ENCODE measurements at places on chromosomes 11 and 22.
A peak's percentile ranks its signal among the peaks of the same experiment; 100 is the strongest.

DNA sequence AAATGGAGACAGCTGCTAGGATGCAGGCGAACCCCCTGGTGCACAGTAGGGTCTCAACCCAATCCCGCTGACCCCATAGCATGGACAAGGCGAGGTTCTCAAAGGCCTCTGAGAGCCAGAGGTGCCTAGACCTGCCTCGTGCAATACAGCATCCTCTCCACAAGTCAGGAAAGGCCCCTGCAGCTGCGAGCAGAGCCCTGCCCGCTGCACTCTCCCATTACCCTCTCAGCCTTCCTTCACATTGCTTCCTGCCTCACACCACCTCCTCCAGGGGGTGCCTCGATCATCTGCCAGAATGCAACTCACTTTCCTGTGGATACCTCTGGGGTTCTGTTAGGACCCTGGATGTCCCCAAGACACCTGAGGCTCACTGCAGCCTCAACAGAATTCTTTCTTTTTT is 42.8 kb upstream of the TCF20 start:
- no peak for DNase-seq

DNA sequence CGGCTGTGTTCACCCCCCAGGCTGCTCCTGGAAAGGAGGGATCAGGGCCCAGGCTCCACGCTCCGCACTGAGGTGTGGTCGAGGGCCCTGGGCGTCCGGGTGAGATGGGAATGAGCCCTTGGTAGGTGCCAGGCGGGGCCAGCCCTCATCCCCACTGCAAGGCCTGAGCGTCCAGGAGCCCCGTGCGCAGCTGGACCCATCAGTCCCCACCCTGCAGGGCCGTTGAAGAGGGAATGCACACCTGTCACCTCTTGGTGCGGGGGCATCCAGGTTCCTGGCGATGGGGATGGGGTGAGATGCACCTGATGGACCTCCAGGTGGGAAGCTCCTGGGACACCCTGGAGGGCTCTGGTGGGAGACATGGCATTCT is 72.2 kb downstream of the KCNQ1 start:
- no peak for DNase-seq

DNA sequence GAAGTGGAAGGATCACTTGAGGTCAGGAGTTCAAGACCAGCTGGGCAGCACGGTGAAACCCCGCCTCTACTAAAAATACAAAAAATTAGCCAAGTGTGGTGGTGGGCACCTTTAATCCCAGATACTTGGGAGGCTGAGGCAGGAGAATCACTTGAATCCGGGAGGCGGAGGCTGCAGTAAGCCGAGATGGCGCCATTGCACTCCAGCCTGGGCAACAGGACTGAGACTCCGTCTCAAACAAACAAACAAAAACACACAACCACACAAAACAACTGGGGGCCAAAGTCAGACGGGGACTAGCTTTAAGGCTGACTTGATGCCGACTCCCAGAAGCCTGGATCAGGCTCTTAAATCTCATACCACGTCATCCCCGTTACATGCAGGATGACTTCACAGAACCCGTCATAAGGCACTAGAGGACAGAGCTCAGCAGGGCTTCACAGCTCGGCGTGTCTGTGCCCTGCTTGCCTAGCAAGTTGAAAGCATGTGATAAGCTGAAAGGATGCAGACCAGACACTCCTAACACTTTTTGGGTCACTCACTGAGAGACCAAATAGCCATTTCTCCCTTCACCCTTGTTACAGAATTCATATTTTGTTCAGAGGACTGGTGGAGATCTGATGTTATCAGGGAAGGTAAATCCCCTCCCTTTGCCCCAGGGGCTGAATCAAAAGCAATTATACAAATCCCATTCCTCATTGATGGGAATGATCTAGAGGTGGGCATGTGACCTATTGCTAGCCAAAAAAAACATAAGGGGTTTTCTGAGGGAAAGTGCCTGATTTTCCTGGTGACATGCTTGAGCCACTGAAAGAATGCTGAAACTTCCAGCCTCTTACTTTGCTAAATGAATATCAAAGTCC is 65.4 kb downstream of the GAB2 start:
- no peak for DNase-seq

- DNase-seq = no peak
These were observed 4.8 kb upstream of the C11orf97 start for GRCh38 chr11:94507485-94507884.

- no peak for DNase-seq
These were observed 46.9 kb downstream of the CELSR1 start for GRCh38 chr22:46490538-46490937.

DNA sequence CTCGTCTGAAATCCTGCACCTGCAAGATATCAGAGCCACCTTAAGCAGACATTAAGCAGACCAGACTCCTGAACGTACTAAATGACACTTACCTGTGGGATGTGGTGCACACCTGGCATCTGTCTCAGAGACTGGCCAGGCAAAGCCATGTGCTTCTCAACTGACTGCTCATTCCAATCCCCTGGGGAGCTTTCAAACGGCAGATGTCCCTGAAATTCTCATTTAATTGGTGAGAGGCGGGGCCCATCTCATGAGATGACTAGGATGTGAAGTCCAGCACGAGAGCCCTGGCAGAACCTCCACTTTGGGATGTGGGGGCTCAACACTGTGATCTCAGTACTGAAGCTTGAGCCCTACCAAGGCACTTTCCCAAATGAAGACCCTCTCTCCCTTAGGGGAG is 84.9 kb upstream of the HMGXB4 start:
- DNase-seq = no peak

DNA sequence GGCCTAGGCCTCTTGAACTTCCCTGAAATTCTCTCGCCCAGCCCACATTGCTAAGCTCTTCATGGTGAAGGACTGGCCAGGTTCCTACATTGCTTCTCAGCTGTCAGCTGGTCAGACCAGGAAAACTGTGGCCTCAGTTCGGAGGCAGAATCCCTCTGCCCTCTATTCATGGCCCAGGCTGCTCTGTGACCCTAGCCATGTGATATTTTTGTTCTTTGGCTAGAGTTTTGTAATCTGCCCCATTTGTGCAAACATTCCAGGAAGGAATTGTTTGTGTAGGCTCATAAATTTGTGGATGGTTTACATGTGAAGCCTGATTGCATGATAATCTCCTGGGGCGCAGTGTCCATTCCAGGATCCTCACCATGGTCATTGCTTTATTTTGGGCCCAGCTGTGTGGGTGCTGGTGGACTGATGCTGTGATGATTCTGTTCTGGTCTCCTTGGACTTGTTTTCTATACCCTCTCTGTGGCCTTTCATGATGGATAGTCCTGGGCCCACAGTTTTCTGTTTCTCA is 149.1 kb upstream of the E2F8 start:
- DNase-seq = no peak

DNA sequence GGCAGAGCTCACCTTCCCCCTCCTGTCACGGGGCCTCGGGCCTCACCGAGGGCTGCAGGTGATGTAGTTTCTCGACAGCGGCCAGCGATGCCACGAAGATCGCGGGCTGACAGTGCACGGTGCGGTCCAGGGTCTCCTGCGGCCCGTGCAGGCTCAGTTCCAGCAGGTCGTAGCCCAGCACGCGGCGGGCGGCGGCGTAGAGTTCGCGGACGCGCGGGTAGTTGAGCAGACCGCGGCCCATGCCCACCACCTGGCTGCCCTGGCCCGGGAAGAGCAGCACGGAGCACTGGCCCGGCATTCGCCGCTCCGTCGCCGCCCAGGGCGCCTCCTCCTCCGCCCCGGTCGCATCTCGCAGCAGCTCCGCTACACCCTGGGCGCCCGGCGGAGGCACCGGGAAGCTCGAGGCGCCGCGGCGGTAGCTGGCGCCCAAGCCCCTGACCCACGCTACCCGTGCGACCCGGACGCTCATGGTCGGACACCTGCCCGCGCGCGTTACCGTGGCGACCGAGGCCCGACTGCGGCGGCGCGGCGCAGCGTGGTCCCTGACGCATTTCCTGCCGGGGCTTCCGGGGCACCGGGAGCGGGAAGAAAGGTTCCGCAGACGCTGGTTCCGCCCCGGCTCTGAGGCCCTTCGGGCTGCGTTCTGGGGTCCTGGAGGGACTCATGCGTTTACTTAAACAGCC is at the start of gene MCAT:
Gene MCAT, minus strand, starts transcription at position 519 of the 683 bp plus-strand sequence. Its CDS starts 50 bp downstream, at position 469.
- DNase-seq = peak; percentile 82

- DNase-seq = no peak
These were observed 14.4 kb upstream of the UPK3A start for GRCh38 chr22:45270095-45271020.

Measured in DND-41 (cell line).